BJ (cell line): ENCODE measurements at places on chromosomes 12 and 14.
A peak's percentile ranks its signal among the peaks of the same experiment; 100 is the strongest.

DNA sequence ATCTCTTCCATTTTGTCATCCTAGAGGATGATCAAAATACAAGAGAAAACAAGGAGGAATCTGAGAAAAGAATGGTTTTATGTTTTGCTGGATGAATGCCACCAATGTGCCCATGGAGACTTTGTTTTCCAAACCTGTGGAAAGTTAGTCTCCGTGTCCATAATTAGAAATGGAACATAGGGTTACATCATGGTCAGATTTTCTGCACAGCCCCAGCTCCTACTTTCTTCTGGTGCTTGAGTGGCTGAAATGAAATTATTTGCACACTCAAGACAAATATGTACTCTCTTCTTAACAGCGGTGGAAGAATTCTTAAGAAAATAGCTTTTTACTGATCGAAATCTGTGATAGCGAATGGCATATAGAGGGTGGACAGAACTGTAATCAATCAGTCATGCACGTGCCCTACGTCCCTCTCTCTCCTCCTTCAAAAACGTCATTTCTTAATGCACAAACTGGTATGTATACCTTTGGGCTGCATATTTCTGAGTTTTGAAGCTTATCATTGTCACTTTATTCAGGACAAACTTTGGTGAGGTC is 825.2 kb downstream of the AACS start:
- no peak for DNase-seq

GRCh38 chr14:81802341-81802740 is 268.7 kb upstream of the SEL1L start:
- no peak for DNase-seq

GRCh38 chr14:84533791-84534190 is 996.2 kb upstream of the FLRT2 start:
- no peak for DNase-seq

- DNase-seq: no peak
Measured at GRCh38 chr14:58200480-58200841, 512 bp downstream of the ACTR10 start.

DNA sequence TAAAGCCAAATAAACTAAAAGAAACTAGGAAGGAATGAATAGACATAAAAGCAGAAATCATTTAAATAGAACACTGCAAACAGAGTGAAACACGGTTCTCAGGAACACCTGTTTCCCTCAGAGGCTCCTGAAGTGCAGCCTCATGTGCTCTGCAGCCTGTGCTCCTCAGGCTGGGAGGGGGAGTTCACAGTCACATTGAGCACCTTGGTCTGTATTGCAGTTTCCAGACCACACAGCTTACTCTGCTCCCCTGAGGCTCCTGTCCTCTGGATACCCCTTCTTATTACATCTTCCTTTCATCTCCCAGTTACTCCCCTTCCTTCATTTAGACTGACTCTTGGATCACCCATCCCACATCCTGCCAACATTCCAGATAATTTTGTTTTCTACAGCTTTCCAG is 49.7 kb upstream of the DCD start:
- DNase-seq: no peak

- DNase-seq: peak; percentile 33
Measured at GRCh38 chr14:50333014-50333509, 20.9 kb downstream of the DMAC2L start.

DNA sequence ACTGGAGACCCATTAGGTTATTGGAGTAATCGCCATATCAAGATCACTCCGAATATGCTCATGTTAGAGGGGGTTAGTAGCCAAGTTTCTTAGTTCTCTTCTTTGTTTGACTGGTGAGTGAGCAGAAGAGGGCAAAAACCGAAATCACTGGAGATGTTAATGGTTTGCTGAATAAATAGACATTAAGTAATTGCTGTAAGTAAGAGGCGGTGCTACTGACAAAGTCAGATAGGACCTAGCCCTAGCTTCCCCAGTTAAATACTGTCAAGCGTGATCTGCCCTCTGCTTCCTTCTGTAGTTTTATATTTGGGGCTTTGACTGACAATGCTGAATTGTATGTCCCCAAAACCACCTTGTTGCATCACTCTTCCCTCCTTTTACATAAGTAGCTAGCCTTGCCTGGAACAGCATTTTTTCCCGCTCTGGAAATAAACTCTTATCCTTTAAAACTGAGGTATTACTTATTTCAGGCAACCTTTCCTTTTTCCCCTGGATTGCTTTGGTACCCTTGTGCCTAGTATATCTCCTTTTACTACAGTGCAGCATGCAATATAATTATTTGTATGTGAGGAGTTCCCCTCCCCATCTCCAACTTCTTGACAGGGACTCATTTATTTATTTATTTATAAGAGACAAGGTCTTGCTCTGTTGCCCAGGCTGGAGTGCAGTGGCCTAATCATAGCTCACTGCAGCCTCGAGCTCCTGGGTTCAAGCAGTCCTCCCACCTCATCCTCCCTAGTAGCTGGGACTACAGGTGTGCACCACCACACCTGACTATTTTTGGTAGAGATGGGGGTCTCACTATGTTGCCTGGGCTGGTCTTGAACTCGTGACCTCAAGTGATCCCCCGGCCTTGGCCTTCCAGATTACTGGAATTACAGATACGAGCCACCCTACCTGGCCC is 1.4 kb downstream of the SNRPF start:
- no peak for DNase-seq

- DNase-seq: no peak
Measured at GRCh38 chr12:81360916-81361315, 283.0 kb downstream of the ACSS3 start.

DNA sequence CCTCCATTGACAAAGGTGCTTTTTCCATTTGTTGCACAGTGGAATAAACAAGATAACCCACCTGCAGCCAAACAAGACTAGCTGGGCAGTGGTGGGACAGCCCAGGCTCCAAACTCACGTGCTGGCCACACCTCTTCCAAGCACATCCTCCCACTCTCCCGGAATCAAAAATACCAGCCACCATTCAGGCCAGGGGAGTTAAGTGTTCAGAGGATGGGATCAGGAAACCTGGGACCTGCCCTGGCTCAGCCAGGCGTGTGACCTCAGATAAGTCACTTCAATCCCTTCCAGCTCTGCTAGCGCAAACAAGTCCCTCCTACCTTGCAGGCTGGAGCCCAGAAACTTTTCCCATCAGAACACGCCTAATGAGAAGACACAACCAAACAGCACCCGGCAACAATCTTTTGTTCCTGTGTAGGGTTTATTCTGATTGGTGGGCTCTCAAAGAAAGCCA is 43.3 kb downstream of the ACTN1 start:
- no peak for DNase-seq

DNA sequence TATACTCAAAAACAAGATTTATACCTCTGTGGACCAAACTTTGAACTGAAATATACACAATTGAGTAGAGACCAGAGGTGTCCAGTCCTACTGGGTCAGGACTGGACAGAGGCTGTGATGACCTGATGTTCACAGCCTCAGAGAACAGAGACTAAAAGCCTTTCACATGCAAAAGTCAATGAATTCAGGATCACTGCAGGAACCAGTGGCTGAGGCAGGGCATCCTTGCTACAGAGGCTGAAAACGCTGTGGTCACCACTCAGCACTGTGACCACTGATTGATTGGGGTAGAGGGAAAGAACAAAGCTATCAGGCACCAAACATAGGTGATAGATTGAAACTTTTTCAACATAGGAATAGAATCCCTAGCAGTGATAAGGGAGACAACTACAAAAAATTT is 25.1 kb downstream of the GRIP1 start:
- no peak for DNase-seq

DNA sequence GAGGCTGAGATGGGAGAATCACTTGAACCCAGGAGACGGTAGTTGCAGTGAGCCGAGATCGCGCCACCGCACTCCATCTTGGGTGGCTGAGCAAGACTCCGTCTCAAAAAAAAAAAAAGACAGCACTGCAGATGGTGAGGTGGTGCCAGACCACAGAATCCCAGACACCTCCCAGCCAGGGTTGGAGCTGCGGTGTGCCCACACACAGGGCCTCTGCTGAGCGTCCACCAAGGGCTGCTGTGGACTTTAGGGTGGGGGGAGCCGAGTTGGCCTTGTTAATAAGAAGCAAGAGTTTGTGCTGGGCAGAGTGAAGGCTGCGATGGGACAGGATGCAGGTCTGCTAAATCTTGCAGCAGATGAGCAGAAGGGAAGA is 14.2 kb downstream of the KMT5A start:
- no peak for DNase-seq

DNA sequence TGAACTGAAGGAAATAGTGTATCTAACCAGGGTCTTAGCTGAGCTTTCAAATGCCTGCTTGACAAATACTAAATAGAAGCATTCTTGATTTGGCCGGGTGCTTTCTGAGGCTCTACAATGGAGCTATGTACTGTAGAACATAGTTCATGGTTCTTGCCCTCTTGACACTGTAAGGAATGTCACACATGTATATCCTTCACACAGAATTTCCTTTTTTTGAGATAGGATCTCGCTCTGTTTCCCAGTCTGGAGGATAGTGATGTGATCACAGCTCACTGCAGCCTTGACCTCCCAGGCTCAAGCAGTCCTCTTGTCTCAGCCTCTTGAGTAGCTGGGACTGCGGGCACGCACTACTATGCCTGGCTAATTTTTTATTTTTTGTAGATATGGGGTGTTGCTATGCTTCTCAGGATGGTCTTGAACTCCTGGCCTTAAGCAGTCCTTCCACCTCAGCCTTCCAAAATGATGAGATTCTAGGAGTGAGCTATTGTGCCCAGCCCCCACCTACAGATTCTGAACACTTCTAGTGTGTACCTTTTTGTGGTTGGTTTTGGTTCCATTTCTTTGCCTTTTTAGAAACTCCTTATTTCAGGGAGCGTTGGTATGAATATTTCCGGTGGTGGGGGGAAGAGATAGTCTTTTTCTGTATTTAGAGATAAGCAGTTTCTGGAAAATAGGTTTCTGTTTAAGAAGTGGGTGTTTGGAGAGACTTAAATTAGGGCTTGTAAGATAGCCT is 4.2 kb downstream of the MLXIP start:
- DNase-seq: no peak

DNA sequence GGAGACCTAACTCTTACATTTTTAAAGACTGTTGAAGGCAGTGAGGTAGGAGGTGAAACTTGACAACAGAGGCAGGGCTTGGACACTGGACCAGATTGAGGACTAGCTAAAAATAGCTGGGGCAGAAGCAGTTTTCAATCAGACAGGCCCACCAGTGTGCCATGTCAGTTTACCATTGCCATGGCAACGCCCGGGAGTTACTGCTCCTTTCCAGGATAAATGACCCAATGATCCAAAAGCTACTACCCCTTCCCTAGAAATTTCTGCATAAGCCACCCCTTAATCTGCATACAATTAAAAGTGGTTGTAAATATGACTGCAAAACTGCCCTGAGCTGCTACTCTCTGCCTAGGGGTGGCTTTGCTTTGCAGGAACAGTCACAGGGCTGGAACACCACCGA is 53.2 kb upstream of the PKP2 start:
- DNase-seq: no peak

DNA sequence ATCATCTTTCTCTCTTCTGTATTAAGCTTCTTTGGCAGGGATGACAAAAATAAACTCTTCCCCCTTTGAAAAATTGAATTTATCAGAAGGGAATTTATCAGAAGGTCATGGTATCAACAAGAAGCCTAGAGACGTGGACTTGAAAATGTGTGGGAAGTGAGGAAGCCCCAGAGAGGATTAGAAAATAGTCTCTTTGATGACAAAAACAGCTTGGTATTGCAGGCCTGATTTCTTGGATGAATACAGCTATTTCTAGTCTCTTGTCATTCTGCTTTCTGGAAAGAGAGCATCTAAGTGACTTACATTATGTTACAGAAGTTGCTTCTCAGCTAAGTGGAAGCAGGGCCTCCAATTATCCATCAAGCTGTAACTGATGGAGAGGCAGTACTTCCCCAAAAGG is 111.1 kb downstream of the KITLG start:
- DNase-seq: no peak

- DNase-seq: no peak
Measured at GRCh38 chr14:27056586-27056985, 458.8 kb upstream of the NOVA1 start.

DNA sequence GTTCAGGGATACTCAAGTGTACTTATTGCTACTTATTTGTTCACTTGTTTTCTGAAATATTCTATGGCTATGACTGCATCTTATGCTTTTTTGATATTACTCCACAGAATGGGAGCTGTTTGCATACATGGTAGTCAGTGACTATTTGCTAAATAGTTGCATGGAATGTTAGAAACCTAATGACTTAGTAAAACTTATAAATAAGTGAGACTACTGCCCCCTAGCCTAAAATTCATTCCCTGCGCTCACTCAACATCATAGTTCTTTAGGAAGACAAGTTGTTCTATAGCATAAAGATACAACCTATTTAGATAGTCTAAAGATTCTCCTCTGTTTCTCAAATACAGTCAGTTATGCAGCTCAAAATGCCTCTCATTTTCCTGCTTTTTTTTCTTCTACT is 305.5 kb downstream of the CEP128 start:
- no peak for DNase-seq
